8988T (cell line): ENCODE measurements at places on chromosomes 7 and 10.

DNA sequence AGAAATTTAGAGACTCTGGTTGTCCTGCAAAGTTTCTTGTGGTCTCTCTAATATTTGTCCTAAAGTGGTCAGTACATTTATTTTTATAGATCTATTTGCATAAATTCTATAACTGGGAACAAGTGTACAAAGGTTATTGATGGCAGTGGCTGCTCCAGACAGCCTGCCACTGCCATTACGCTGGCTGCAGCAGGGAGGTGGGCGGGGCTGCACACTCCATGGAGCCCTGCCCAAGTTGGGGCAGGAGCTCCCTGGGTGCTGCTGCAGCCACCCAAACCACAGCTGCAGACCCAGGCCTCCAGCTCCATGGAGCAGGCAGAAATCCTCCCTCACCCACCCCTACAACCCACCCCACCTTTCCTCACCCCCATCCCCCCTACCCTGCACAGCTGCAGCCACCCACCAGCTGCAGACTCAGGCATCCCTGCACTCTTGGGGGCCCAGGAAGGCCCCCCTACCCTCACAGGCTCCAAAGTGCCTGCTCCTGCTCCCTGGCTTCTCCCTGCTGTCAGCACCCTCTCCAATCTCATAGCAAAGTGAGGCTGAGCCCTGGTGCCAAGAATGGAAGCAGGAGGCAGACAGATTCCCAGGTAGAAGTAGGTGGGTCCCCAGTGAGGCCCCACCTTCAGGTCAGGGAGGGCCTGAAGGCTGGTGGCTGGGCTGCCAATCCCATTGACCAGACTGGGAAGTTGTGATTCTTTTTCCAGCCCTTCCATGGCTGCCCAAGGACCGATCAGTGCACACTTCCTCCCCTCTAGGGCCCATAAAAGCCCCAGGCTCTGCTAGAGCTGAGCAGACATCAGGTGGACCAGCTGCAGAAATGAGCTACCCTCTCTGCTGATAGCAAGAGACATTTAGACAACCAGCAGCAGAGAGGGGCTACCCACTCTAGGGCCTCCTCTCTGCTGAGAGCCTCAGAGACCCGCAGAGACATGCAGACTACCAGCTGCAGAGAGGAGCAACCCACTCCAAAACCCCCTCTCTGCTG is 4.8 kb upstream of the CYP3A43 start:
- no peak for DNase-seq

DNA sequence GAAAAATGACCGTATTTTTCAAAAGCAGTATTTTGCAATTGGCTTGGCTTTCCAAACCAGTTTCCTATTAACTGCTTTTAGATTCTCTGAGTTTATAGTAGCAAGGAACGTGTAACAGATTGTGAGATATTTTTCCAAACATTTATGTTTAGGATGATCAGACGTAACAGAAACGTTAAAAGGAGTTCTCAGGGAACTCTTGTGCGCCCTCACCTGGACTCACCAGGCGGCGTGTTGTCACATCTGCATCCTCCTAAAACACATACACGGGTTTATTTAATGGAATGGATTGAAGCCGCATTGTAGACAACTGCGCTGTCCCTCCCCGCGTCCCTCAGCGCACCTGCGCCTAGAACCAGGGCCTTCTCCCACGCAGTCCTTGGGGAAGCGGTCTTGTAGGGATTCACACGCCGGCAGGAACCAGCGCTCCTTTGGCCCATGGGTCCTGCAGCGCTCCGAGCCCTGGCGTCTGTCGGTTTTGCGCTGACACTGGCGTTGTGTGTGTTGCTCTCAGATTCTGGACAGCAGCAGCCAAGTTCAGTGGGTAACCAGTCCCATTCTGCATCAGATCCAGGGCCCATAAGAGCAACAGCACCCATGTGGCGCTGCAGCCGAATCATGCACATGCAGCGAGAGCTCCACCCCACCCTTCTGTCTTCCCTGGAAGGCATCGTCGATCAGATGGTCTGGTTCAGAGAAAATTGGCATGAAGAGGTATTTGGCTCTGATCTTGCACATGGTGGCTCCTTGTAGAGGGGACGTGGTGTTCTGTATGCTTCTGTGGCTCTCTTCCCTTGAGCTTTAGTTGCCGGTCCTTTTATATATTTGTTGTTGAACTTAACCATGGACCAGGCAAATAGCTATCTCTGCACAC is 114.9 kb downstream of the TRRAP start:
- no peak for DNase-seq

- DNase-seq, result peak; percentile 27
These were observed 506 bp downstream of the MCM10 start for GRCh38 chr10:13161857-13162271.

- no peak for DNase-seq
These were observed 45.7 kb downstream of the SORCS3 start for GRCh38 chr10:104686829-104687228.

- DNase-seq, result no peak
These were observed 97.9 kb downstream of the NKX6-2 start for GRCh38 chr10:132687893-132688579.

DNA sequence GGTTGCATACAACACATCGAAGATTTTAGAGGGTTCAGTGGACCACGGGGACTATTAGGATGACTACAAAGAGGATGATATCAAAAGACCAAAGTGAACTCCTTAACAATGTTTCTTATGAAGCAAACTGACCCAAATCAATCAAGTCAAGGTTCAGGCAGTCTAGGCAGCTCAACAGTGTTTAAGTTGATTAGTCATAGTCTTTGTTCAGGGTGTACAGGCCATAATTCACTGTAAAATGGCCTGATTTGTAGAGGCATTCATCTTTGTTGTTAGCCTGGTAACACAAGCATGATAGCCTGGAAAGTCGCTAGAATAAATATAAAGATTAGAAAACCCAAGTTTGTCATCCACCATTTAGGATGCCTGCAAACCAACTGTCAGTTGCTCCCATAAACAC is 32.6 kb downstream of the ANTXRL start:
- DNase-seq, result no peak

GRCh38 chr10:115826396-115826795 is 446.6 kb downstream of the GFRA1 start:
- DNase-seq, result no peak
